PC-3 (cell line): ENCODE measurements at places on chromosomes 7 and 10. TPM values are rescaled to one million over a fixed set of nuclear protein-coding genes. Genes with fewer than 3 reads are reported as not detected.
A peak's percentile ranks its signal among the peaks of the same experiment; 100 is the strongest.

DNA sequence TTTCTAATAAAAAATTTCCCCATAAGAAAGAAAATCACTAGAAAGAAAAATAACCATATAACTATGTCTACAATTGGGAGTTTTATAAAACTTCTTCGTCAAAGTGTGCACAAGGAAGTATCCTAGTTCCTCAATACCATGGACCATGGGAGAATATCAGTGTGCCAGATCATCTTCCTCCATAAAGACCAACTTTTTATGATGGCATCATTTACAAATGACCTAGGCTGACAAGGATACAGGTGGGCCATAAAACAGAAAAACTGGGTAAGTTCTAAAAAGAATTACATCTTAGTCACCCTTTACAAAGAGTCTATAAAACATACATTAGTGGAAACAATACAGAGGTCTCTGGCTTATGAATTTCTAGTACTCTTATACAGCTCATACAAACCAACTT lies 303.2 kb downstream of the DOCK4 start:
- H3K4me1 ChIP-seq = peaks cover 6% of the 10 kb centered on the region; the same call in 1 of the 2 replicates
- no peak overlapping the region for H3K4me3 ChIP-seq
- no peak for DNase-seq
- no peaks in the 10 kb centered on the region; the same call in 1 of the 2 replicates for H3K36me3 ChIP-seq
- no peaks in the 10 kb centered on the region for H3K27me3 ChIP-seq

- no peak for DNase-seq
- no peak overlapping the region for H3K27ac ChIP-seq
- no peaks in the 10 kb centered on the region for H3K4me1 ChIP-seq
- no peaks in the 10 kb centered on the region for H3K27me3 ChIP-seq
- no peaks in the 10 kb centered on the region for H3K36me3 ChIP-seq
Measured at GRCh38 chr10:25308278-25308677, 133.5 kb downstream of the GPR158 start.

- peaks cover 47% of the 10 kb centered on the region for H3K4me1 ChIP-seq
- H3K36me3 ChIP-seq = peaks cover 46% of the 10 kb centered on the region
- H3K4me3 ChIP-seq = peak overlapping the region; percentile 87
- no peaks in the 10 kb centered on the region for H3K27me3 ChIP-seq
Measured at GRCh38 chr10:68333058-68333395, 299 bp upstream of the PBLD start.

MSANTD7 gene
- total RNA-seq = 8.2 and 10.7 TPM in 2 replicates

MRLN gene
- total RNA-seq = not detected in 2 replicates

BAMBI gene
- total RNA-seq = 9.6 and 10.7 TPM in 2 replicates

TBXAS1 gene
- 21.8 and 27.5 TPM in 2 replicates for total RNA-seq
